Activated T-helper 17 cell treated with anti-CD3 and anti-CD28 coated beads, Interleukin-2, amount 50 U/mL, for 72 hours (primary cell): ENCODE measurements at places on chromosomes 5 and 9. TPM values are rescaled to one million over a fixed set of nuclear protein-coding genes. Genes with fewer than 3 reads are reported as not detected.

- no peak for ATAC-seq
Observed at GRCh38 chr9:85730916-85731630, 10.7 kb downstream of the AGTPBP1 start.

The SCGB3A2 gene
- not detected for total RNA-seq

GRCh38 chr5:94993491-94993890 is 291.4 kb downstream of the MCTP1 start:
- no peak for ATAC-seq

GRCh38 chr9:27361492-27361891 is 64.5 kb upstream of the EQTN start:
- no peak for ATAC-seq

The PLAC8L1 gene
- total RNA-seq = 0.45 TPM

GRCh38 chr9:98929071-98929470 is 14.6 kb upstream of the COL15A1 start:
- no peak for ATAC-seq

- ATAC-seq = no peak
Observed at GRCh38 chr9:27368316-27368985, 71.5 kb upstream of the EQTN start.

- no peak for ATAC-seq
Observed at GRCh38 chr9:113906411-113907110, 30.5 kb downstream of the ZNF618 start.

GRCh38 chr5:73706963-73707362 is 81.0 kb downstream of the ARHGEF28 start:
- no peak for ATAC-seq

DNA sequence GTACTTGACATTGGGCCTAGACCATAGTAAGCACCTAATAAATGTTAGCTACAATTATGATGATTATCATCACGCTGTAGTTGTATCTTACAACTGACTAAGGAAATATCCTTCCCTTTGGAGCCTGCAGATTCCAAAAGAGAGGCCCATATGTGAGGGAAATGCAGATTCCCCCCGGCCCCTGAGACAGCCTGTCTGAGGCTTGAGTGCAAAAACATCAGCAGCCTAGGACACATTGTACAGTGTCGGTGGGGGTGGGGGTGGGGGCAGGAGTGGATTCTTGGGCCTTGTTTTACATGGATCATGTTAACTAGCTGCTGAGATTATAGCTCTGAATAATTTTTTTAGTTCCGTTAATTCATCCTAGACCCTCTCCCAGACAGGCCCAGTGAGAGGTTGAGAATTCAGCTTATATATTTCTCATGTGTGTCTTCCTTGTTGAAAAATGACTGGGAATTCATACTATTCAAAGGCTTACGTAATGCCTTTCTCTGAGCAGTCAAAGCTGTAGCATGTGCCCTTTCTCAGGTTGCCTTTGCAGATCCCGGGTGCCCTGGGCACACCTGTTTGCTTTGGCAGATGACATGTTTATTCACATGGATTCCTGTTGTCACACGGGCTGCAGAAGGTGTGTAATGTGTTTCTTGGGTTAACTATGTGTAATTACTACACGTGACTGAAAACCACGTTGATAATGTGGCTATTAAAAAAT is 262.8 kb downstream of the NR3C1 start:
- ATAC-seq = no peak

- ATAC-seq = no peak
Observed at GRCh38 chr9:90466441-90466840, 176.2 kb downstream of the DIRAS2 start.

DNA sequence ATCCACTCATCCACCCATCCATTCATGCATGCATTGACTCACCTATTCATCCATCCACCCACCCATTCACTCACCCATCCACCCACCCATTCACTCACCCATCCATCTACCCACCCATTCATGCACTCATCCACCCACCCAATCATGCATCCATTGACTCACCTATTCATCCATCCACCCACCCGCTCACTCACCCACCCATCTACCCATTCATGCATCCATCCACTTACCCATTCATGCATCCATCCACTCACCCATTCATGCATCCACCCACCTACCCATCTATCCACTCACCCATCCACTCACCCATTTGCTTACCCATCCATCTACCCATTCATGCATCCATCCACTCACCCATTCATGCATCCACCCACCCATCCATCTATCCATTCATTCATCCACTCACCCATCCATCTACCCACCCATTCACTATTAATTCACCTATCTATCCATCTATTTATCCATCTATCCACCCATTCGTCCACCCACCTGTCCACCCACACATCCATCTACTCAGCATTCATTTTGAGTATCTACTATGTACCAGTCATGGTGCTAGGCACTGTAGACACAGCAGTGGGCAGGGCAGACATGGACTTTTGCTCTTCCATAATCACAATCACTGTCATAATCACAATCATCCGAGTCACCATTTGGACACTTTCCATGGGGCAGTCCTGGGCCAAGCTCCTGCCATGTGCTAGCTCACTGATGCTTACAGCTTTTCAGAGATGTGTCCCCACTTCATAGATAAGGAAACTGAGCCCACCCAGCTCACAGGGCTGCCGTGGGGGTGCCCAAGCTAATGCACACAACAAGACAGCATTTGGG is 34.4 kb downstream of the HMCN2 start:
- no peak for ATAC-seq

- no peak for ATAC-seq
Observed at GRCh38 chr5:82820188-82820587, 257.0 kb downstream of the TMEM167A start.

DNA sequence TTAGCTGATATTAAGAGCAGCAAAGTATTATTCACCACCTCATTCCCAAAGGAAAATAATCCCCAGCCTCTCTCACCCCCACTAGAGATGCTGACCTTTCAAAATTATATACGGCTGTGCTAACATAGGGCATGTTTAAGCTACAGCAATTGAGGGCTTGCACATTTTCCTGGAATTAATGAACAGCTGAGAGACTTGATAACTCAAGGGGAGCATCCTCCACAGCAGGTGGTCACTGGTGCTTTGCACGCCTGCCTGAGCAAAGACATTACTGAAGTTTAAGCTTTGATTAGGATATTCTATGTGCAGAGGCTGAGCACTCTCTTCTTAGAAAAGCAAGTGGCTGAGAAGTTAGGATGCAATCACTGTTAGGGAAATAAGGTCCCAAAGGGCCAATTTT is 230.9 kb downstream of the FAM114A2 start:
- no peak for ATAC-seq

DNA sequence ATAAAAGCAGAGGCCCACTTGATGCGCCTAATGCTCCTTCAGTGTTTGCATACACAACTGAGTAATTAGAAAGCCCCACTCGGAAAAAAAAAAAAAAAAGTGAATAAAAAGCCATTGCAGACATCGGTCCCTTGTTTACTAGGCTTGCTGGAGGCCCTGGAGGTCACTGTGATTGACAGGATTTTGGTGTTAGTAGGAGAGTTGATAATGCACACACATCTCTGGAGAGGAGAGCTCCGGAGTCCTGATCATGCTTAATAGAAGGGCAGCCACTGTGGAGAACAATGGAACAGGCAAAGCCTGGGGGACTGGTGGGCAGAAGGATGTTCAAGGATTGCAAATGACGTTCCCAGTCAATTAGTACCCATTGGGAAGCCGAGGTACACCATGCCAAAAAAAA is 152.5 kb downstream of the EFNA5 start:
- no peak for ATAC-seq

The KIAA0825 gene
- total RNA-seq = 0.97 TPM

DNA sequence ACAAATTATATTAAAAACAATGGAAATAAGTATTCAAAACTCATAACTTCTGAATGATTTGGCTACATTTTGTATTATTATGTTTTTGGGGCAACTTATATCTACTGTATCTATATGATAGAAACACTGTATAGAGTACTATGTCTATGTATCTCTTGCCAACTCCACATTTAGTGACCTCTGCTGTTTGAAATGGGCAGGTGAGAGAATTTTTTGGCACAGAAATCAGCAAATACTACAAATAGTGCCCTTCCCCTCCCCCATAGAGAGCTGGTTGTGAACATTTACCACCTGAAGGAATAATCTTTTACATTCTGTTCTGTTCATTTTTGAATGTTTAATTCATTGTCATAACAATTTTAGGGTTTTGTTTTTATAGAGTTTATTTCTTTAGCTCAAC is 545.3 kb downstream of the PDE4D start:
- ATAC-seq = no peak

DNA sequence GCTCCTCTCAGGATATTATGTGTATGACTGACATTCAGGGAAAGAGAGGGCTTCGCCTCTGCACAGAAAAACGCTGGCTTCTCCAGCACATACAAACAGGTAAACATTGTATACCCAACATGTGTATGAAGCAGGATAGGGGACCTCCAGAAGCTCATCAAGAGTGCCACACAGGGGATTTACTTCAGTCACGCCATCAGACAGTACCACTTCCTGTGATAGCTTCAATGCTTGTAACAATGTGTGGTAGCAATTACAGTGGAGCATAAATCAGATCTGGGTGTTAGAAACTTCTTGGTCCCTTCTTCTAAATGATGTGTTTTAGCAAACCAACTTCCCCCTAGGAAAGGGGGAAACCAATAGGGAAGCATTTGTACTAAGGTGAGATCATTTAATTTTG is 160.8 kb downstream of the TSSK1B start:
- ATAC-seq = no peak

The PCDHGA4 gene
- total RNA-seq = 0.32 TPM

The DROSHA gene
- 81.0 TPM for total RNA-seq

GRCh38 chr5:132635873-132636272 is 22.1 kb upstream of the IL13 start:
- ATAC-seq = peak; percentile 81

The SUSD3 gene
- 68.4 TPM for total RNA-seq

The FOXD4L3 gene
- total RNA-seq = 0.16 TPM

DNA sequence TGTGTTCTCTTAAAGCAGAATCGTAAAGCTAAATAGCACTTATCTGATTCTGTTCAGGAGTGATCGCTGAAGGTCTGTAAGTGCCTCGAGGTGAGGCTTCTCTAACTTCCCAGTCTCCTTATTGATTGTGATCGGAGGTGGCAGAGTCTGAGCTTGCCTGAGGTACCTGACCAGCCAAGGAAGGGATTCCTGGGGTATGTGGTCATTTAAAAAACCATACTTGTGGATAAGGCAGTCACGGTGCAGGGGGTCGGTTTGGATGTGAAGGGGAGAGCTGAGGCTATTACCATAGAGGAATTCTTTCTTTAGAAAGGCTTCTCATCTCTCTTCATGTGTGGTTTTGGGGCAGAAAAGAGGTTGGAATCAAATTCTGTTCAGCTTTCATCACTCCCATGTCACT is 193.7 kb downstream of the TLE4 start:
- ATAC-seq = no peak

- ATAC-seq = no peak
Observed at GRCh38 chr5:133781436-133782225, 169.3 kb upstream of the FSTL4 start.

- ATAC-seq = no peak
Observed at GRCh38 chr5:8019719-8020218, 150.8 kb downstream of the MTRR start.

The SYK gene
- total RNA-seq = 0.37 TPM

DNA sequence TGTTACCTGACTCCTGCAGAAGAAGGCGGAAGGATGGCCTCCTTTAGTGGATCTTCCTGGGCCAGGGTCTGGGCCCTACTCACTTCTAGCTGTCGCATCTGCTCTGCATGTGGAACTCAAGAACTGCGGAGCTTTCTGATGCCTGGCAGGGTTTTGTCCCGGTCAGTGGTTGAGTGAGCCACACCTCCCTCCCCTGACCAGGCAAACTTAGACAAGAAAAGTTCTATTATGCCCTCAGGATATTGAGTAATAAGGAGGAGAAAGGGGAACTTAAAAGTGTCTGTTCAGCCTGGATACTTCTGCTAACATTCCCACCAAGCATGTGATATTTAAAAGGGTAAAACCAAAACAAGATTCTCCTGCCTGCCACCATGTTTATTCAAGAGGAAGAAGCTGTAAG is at the start of gene FYB1:
FYB1 (minus strand) TSS at position 127 of the 400 bp plus-strand sequence. CDS start 16,603 bp downstream, outside the sequence.
- no peak for ATAC-seq

The ELAVL2 gene
- not detected for total RNA-seq

DNA sequence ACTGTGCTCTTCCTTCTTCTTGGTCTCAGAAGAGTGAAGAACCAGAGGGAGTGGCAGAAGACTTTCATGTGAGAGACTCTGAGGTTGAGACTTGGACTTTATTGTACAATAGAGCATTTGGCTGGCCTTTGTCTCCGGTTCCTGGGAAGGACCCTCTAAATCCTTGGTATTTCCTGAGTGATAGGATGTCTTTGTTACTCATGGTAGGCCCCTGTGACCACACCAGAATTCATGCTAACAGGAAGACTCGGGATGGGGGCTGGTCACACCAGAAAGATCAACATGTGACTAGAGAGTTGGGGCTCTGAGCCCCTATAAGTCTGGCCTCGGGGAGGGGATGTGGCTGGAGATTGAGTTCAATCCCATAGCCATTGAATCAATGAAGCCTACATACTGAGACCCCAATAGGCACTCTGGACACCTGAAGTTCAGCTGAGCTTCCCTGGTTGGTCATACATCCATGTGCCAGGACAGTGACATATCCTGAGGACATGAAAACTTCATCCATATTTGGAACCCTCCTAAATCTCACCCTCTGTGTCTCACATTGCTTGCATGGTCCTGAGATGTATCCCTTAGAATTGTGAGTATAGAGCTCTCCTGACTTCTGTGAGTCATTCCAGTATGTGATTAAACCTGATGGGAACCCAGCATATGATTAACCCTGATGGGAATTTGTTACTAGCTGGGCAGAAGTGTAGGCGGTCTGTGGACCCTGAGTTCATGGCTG is 201.7 kb downstream of the GADD45G start:
- peak; percentile 38 for ATAC-seq

DNA sequence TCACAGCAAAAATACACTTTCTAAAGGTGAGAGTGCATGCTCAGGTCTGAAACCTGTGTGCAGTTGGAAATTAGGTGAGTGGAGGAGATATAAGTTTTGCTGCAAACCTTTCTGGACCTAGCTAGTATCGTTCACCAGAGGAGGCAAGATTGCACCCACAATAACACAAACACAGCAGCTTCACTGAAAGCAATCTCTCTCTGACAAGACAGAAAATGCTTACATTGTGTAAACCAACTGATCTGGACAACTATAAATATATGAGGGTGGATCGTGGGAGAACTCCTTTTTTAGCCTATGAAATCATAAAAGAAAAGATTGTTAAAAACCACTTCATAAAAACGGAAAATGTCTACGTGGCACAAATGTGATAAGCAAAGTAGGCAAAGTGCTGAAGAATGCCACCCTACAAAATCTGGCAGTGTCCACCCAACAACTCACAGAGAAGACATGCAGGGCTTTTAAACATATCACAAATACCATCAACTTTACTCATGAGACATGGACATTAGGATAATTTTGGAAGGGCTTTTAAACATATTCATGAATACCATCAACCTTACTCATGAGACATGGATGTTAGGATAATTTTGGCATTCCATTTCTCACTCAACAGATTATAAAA is 134.3 kb downstream of the CDH18 start:
- ATAC-seq = no peak

- ATAC-seq = no peak
Observed at GRCh38 chr5:29239606-29240005, 1953.9 kb upstream of the CDH6 start.

The RC3H2 gene
- total RNA-seq = 41.2 TPM

GRCh38 chr5:177103523-177104253 is 17.0 kb downstream of the FGFR4 start:
- no peak for ATAC-seq

The NOXA1 gene
- 0.58 TPM for total RNA-seq
